ENCODE measurements at places on chromosomes 2 and 18. TPM values are rescaled to one million over a fixed set of nuclear protein-coding genes. Genes with fewer than 3 reads are reported as not detected.

GRCh38 chr2:160538559-160539355 lies 45.1 kb upstream of the RBMS1 start:
- no peak for DNase-seq

- DNase-seq, result no peak
These were observed 180.9 kb downstream of the PDE1A start for GRCh38 chr2:182245963-182246362.

- no peak for DNase-seq
These were observed 25.8 kb downstream of the CASP10 start for GRCh38 chr2:201208563-201209252.

DNA sequence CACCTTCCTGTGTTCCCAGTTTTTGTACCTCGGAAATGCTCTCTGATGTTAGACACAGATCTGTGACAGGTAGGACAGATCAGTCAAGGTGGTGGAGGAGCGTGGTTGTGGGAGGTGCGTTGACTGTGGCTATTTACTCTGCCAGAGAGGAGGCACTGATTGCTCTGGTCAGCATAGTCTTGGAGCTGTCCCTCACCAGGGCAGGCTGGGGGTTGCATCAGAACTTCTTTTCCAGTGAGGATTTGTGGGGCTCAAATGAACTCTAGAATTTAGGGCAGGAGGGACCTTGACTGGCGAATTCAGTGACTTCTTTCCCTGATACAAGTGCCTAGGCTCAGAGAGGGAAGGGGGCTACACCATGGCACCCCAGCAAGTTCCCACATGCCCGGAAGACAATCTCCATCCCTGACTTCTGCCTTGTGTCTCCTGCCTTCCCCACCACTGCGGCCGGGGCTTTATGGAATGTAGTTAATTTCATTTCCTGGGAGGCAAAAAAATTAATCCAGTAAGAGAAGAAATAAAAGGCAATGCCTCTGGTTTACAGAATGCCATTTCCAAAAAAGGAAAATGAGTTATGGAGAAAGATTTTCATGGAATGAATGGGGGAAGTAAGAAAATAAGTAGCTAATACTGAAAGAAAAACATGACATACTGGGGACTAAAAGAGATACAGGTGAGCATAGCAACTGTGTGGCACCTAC lies 26.1 kb downstream of the NIFK start:
- peak; percentile 46 for DNase-seq

Gene TTN
- total RNA-seq, result 10.4 TPM

Gene PAX3
- not detected for total RNA-seq

Gene CTAGE1
- total RNA-seq, result not detected

DNA sequence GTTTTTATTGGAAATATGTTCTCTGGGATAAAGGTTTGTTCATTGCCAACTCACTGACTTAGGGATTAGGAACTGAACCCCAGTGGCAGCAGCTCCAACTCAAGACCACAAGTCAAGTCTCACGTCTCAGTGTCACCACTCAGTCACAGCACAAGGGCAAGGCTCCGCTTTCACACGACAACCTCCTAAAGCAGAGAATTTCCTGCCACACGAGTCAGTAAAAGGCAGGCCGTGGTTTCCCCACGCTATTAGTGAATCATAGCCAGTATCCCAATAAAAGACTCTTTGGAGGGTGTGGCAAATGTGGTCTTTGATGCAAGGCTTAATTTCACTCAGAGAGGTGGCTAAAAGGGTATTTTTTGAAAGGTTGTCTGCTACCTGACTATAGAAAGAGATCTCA lies 57.6 kb downstream of the PIEZO2 start:
- DNase-seq, result no peak

DNA sequence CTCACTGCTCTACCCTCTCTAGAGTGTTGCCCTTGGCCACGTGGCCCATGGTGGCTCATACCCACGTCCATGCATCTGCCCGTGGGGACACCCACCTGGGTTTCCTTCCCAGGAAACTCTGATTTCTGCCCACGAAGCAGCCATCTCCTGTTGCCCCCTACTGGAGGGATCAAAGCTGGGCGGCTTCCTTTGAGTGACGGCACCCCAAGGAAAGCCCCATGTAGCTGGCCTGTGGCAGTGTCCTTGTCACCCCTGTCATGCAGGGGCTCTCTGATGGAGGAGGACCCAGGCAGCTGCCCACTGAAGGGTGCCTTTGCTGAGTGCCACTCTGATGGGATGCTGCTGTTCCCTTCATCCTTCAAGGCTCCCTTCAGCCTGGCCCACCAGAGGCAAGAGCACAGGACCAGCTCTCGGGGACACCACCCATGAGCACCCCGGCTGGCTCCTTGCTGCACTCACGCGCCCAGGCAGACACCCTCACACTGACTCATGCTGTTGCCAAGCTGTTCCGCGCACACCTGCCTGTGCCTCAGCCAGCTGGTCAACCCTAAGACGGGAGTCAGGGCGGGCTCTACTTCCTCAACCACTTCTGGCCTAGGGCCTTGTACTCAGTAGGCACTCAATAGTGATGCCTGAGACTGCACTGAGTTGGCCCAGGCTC lies 101.1 kb downstream of the CTIF start:
- DNase-seq, result no peak

- no peak for DNase-seq
These were observed 25.4 kb downstream of the SLC40A1 start for GRCh38 chr2:189555232-189555631.

GRCh38 chr2:19674051-19675002 lies 227.5 kb downstream of the TTC32 start:
- no peak for DNase-seq

DNA sequence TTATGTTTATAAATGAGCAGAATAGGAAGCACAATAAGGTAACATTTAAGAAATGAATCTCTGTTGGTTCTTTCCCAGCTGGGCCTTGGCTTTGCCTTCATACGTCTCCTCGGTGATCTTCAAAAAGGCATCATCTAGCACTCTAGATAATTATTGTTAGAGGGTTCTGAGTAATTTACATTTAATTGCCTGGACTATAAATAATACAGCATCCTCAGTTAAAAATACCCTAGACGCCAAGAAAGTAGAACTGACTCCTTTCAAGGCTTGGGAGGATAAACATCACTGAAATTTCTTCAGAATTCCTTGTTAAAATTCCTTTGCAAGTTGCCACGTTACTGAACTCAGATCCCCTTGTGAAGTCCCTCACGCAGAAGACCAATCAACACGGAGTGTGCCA lies 199.7 kb upstream of the BOD1L2 start:
- no peak for DNase-seq

Gene ACTR1B
- total RNA-seq, result 79.9 TPM

DNA sequence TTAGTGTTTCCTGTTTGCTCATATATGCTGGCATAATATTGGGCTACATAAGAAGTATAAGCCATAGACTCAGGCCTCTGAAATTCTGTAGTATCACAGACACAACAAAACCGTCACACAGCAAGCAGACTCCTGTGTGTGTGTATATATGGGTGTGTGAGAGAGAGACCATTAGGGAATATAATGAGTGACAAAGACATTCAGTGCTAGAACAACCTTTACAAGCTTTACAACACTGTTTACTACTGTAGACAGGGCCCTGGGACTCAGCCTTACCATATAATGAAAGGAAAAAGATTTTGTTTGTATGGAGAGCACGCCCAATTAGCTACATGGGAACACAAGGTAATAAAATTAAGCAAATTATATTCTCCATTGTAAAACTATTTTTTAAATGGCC lies 65.4 kb upstream of the TMEM182 start:
- DNase-seq, result no peak

Gene ATP6V1C2
- not detected for total RNA-seq

DNA sequence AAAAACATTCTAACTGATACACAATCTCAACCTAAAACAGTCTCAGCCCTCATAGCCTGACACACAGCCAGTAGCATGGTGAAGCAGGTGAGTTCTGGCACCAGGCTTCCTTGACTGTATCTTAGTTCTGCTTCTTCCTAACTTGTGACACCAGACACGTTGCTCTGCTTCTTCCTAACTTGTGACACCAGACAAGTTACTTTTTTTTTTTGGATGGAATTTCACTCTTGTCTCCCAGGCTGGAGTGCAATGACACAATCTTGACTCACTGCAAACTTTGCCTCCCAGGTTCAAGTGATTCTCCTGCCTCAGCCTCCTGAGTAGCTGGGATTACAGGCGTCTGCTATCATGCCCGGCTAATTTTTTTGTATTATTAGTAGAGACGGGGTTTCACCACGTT lies 6.7 kb upstream of the ATG16L1 start:
- DNase-seq, result no peak

DNA sequence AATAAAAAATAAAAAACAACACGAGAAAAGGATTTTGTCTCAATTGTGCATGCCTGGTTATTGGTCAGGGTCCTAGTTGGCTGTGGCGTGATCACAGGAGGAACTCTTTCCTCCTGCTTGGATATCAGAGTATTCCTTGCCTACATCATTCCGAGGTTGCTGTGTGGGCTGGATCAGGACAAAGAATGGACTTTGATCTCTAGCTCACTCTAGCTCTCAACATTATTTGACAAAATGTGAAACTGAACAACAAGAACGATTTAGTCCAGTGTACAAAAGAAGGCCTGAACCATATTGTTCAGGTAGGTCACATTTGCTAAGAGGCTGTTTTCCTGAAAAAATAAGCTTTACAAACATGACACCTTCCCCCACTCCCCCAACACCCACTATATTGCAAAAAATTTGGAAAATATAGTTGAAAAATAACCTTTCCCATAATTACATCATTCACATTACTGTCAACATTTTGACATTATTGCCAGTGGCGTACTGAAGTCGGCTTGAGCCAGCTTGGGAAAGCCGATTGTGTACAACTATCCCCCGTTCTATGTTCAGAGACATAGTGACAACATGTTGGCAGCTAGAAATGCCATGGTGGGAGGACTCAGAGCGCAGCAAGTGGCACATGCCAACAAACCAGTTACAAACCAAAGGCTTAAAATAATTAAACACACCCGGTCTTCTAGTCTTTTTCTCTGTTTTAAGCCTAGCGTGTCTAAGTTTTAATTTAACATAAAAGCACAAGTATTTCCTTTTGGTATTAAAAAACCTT lies 179.0 kb downstream of the LPIN1 start:
- no peak for DNase-seq

All from sigmoid colon (tissue), 7 donors.